ENCODE measurements at places on chromosomes 2 and 18. TPM values are rescaled to one million over a fixed set of nuclear protein-coding genes. Genes with fewer than 3 reads are reported as not detected.

GRCh38 chr2:46034535-46034934, 262.7 kb upstream of the EPAS1 start:
- DNase-seq: no peak

GRCh38 chr2:60550178-60550983, 3.1 kb downstream of the BCL11A start:
- peak; percentile 61 for DNase-seq

- DNase-seq: no peak
Measured at GRCh38 chr18:46155641-46156051, 51.5 kb downstream of the HAUS1 start.

GRCh38 chr2:45637440-45637839, 14.0 kb upstream of the PRKCE start:
- no peak for DNase-seq

- DNase-seq: no peak
Measured at GRCh38 chr2:73033766-73034381, 37.6 kb downstream of the SFXN5 start.

- DNase-seq: no peak
Measured at GRCh38 chr2:218799990-218800389, 18.0 kb downstream of the CYP27A1 start.

- DNase-seq: no peak
Measured at GRCh38 chr2:43075054-43075593, 151.3 kb downstream of the ZFP36L2 start.

GRCh38 chr2:168564641-168565040, 108.6 kb downstream of the CERS6 start:
- DNase-seq: no peak

Gene SULT1C4
- total RNA-seq: 35.5 TPM

Gene NOL4
- total RNA-seq: 5.7 TPM

Gene SLC14A1
- 0.50 TPM for total RNA-seq

Gene GALNT3
- 18.4 TPM for total RNA-seq

Gene SYT4
- total RNA-seq: 4.6 TPM

Data from progenitor cell of endocrine pancreas (in vitro differentiated cells).